ENCODE measurements at places on chromosomes 3 and 15.

DNA sequence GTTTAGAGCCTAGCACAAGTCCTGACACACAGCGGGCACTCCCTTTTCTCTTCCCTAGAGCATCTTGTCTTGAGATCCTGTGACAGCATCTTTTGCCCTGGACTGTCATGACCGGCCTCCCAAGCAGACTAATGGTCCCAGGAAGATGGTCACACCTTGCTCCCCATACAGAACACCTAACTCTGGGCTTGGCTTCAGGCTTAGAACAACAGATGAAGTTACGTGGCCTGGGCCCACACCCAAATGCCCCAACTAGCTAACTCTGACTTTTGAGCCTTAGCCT lies 781 bp upstream of the IP6K1 start:
- no peak for DNase-seq

DNA sequence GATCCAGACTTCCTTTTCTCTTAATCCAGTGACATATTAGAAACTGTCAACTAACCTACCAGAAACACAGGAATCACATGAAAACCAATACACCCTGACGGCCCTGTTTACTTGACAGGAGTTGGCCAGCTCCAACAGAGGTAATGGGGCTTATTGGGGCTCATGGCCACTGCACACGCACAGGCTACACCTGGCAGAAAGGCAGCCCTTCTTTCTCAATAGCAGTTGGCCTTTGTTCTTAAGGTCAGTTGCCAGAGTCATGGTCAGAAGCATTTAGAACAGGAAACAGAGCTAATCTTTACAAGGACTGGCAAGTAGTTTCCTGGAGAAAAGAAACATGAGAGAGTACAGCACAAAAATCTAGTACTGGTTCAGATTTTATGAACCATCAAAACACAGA lies 181.8 kb downstream of the MAGI1 start:
- no peak for DNase-seq

DNA sequence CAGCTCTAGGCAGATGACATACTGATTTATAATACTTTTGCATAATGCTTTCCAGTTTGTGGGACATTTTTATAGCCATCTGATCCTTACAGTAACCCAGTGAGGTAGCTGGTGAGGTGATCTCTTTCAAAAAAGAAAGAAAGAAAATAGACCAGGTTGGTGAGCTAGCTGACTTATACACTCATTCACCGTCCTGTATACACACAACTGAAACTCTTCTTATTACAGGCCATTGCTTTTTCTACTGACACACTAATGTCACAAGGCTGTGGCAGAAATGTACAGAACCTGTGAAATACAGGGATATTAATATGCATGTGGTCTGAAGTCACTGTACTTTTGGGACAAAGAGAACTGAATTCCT lies 150.2 kb upstream of the BHLHE40 start:
- no peak for DNase-seq

- no peak for DNase-seq
Measured at GRCh38 chr3:11591391-11592282, 52.1 kb downstream of the VGLL4 start.

GRCh38 chr3:123719862-123720453 lies 135.1 kb upstream of the HACD2 start:
- DNase-seq = no peak

- no peak for DNase-seq
Measured at GRCh38 chr15:26504009-26504408, 268.9 kb downstream of the GABRB3 start.

DNA sequence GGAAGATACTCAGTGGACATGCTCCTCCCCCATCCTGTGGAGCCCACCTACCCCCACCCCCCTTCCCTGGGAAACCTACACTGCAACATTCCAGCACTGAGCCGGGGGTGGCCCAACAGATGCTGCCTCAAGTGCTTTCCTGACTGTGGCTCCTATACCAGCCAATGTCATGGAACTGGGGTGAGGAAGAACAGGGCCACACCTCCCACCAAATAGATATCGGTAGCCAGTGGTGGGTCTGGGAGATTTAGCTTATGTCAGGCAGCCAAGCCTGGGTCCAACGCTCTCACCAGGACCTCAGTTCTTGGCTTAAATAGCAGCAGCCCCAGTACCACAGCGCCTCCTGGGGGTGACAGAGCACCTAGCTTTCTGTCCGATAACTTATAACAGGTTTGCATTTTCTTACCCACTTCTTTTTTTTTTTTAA lies 30.3 kb downstream of the CDC25A start:
- no peak for DNase-seq

DNA sequence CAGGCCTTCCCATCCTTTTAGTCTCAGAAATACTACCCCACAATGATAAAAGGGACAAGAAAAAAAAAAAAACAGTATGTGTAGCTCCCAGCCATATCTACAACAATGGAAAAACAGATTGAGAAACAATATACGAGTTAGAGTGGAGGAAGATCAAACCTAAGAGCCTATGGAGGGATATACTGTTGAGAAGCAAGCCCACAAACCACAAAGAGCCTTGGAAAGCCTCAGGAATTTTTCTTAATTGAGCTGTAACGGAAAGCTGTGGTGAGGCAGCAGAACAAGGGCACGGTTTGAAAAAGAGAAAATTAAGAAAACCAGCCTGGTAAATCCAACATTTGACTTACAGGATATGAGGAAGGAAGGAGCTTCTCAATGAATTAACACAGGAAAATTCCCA lies 21.4 kb downstream of the KPNA1 start:
- DNase-seq = no peak

All from GOT3 (cell line).